ENCODE measurements at places on chromosomes 2 and 18.

DNA sequence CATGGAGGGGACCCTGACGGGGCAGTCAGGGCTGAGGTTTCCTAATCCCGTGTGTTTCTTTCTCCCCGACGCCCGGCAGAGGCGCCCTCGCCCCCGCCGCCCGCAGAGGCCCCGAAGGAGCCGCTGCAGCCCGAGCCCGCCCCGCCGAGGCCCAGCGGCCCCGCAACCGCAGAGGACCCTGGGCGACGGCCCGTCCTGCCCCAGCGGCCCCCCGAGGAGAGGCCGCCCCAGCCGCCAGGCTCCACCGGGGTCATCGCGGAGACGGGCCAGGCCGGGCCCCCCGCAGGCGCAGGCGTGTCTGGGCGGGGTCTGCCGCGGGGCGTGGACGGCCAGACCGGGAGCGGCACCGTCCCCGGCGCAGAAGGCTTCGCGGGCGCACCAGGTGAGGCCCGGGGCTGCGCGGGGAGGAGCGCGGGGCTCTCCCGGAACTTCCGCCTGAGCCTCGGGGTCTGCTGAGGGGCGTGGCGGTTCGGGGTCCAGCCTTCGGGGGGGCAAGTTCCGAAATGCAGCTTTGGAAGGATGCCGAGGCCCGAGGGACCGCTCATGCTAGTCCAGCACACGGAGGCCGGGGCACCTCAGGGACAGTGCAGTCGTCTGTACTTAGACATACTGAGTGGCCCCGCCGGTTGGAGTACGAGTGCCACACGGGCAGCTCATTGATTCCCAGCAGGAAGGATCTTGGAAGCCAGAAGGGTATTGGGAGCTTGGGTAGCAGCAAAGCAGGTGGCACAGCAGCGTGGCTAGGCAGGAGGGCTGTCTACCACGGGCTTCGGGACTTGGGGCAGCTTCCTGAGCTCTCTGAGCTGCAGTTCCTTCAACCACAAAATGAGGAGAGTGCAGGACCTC is 60.1 kb downstream of the EMILIN2 start:
- no peak for DNase-seq

DNA sequence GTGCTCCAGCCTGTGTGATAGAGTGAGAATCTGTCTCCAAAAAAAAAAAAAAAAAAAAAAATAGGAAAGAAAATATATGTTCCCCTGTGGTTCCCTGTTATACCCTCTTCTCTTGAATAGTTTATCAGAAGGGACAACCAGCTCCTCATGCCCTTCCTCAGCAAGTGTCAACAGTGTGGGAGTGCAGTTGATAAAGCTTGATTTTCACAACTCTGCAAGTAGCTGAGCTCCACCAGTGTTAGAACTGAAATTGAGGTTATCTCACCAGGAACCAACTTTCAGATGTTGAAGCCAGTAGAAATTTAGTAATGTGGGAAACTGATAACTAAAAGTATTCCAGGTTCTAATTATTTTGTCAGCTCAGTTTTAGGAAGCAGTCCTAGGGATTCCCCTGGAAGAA is 25.1 kb downstream of the NEDD4L start:
- no peak for DNase-seq

DNA sequence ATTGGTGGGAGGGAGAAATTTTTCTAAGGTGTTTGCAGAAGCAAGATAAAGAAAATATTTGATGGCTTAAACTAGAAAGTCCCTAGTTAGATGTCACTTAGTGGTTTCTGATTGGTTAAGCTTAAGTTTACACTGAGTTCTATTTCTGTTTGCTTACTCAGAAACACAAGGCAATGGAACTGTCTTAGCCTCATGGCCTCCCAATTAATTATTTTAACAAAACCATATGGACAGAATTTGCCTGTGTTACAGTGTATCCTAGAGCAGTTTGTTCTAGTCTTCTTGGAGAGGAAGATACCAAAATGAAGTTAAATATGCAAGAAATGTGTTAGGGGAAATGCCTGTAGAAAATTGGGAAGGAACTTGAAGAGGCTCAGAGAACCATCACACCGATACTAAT is 4.6 kb upstream of the IMPACT start:
- DNase-seq: no peak

DNA sequence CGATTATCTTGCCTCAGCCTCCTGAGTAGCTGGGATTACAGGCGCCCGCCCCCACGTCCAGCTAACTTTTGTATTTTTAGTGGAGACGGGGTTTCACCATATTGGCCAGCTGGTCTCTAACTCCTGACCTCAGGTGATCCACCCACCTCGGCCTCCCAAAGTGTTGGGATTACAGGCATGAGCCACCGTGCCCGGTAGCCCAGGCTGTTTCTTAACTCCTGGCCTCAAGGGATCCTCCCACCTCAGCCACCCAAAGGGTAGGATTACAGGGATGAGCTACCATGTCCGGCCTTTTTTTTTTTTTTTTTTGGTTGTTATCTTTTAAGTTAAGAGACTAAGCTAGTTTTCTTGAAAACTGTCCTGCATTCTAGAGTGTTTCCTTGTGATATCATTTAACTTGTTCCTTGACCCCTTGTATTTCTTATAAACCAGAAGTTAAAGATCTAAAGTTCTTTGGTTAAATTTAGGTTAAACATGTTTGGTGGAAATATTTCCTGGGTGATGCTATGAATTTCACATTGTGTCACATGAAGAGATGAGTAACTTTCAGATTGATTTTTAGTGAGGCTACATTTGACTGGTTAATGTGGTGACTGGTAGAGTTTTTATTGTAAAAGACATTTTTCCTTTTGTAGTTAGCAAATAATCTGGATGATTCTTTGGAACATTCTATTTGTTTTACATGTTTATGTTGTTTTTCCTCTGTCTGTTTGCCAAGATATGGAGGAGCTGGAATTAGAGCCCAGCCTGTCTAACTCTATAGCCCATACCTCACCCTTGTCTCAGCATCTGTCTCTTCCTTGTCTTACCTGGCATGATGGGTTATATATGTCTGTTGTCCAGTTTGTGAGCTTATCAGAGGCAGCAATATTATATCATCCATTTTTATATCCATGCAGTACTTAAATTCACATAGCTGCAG is 5.2 kb downstream of the NCAPH start:
- DNase-seq: no peak

GRCh38 chr2:19797243-19797810 is 104.5 kb downstream of the TTC32 start:
- no peak for DNase-seq

DNA sequence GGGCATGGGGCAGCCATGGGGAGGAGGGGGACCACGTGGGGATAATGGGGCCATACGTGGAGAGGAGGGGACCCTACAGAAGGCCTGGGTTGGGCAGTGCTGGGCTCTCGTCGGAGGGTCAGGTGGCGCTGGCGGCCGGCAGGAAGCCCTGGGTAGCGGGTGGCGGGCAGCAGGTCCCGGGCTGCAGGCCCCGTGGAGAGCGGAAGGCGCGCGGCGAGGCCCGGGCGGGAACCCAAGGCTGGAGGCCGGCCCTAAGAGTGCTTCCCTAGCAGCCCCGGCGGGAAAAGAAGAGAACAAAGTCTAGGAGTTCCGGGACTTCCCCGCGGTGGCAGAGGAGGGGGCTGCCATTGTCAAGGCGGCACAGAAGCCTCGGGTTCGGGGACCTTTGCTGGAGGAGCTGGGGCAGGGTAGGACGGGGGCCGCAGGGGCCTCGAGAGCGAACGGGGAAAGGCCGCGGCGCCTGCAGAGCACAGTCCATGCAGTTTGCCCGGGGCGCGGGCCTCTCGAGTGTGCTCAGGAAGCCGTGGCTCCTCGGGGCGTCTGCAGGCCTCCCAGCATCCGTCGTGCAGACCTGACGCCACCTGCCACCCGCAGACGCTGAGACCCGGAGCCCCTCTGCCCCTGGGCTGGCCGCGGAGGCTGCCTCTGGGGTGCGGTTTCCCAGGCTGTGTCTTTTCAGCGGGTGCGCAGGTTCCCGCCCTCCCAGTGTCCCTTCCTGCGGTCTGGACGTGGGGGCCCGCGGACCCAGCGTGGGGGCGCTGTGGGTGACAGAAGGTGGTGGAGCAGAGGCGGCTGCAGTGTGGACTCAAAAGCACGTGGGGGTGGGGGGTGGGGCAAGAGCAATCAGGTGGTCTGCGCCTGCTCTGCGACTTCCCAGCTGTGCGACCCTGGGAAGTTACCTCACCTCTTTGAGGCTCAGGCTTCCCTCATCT is 19.4 kb upstream of the NCL start:
- DNase-seq: no peak

GRCh38 chr2:1603521-1603920 is 140.8 kb downstream of the PXDN start:
- DNase-seq: no peak

- no peak for DNase-seq
These were observed 37.3 kb downstream of the RNU4ATAC start for GRCh38 chr2:121567957-121568409.

GRCh38 chr2:17540093-17540812 is at the start of gene VSNL1:
TSS of gene VSNL1 (plus strand) at chr2:17540696. CDS start at chr2:17592075, 51,379 bp downstream.
- no peak for DNase-seq

DNA sequence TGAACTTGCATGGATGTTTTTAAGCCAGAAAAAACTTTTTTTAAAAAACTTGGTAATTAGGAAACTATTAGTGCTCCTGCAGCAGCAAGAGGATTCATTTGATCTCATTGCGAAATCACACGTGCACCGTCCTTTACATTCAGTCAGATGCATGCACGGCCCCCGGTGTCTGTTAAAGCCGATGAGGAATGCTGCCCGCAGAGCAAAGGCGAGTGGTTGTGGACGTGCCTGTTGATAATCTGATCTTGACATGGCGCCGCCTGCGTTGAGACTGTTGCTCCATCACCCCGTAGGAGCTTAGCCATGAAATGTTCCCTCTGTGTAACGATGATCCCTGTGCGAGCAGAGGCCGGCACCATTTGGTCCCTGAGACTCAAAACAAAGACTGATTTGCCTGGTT is 300.0 kb downstream of the GBX2 start:
- no peak for DNase-seq

DNA sequence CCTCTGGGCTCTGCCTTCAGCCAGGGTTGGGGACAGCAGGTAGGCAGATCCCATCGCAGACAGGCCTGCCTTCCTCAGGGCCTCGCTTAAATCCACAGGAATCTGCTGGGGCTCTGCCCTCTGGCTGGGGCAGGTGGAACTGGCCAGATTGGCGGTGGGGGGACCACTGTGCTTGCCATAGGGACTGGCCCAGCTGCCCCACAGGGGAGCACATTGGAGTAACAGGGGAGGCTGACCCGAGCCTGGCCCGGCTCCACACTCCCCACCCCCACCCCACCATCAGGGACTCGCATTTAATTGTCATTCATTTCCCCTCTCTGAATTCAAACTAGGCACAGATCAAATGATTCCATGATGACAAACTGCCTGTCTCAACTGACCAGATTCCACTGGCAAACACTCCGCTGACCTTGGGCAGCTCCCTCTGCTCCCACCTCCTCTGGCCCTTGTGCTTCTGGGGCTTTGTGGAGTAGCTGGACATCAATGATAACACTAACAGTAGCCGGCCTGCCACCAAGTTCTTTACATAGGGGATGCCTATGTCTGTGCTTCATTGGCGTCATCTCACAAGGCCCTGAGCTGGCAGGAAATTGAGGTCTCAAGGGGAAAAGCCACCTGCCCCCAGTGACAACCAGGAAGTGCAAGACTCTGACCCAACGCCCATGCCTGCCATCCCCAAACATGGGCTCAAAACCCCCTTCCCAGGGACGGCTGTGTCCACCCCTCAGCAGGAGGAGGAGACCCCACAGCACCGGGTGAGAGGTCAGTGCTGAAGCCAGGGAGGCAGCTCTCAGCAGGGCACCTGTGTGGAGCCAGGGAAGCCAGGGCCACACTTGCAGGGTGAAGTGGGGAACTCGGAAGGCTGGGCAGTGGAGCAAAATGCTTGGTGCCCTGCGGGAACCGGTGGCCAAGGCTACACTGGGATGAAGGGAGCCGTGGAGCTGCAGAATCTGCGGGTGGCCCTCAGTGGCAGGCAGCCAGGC is 2.1 kb upstream of the B3GNT7 start:
- DNase-seq: no peak

DNA sequence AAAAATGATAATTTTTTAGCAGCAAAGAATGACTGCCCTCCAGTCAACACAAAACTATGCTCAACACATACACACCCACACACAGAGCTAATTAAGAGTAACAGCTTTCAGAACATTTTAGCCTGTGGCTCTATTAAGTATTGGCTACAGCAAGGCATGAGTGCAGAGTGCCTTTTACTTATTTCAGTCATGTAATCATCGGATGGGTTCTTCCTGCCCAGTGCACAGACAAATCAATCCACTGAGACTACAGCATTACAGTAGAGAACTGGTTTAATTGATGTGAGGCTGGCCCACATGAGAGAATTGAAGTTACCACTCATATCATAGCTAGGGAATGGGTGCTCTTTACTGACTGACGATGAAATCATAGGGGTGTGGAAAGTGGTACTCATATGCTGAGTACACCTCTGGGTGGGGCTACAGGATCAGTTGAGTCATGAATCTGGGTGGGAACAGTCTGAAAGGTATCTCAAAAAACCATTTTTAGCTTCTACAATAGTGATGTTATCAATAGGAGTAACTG is 241.0 kb downstream of the FSIP2 start:
- no peak for DNase-seq

DNA sequence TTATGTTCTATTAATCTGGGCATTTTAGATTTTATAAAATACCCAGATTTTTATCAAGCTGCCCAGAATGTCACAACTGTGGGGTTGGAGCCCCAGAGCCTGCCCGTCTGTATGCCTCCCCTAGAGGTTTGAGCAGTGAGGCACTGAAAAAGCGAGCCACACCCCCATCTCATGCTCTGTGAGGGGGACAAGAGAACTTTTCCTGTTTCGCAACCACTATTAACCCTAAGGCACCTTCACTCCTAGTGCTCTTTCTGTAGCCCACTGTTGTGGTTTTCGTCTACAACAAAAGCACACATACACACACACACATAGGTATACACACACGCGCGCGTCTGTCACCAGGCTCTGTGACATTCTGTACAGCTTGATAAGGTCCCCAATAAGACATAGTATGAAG is 38.0 kb downstream of the DCDC2C start:
- no peak for DNase-seq
